CD4-positive, alpha-beta T cell (primary cell): ENCODE measurements at places on chromosomes 7 and 10. TPM values are rescaled to one million over a fixed set of nuclear protein-coding genes. Genes with fewer than 3 reads are reported as not detected.

GRCh38 chr7:87876869-87877234, 559 bp downstream of the DBF4 start:
- peak; percentile 7 for DNase-seq

RAPGEF5 gene
- total RNA-seq: not detected

SEPHS1 gene
- 17.9 TPM for total RNA-seq

- DNase-seq: no peak
Measured at GRCh38 chr7:99490878-99491277, 9.2 kb downstream of the ZNF394 start.

GRCh38 chr7:52352013-52352981, 683.1 kb upstream of the POM121L12 start:
- DNase-seq: no peak

DNA sequence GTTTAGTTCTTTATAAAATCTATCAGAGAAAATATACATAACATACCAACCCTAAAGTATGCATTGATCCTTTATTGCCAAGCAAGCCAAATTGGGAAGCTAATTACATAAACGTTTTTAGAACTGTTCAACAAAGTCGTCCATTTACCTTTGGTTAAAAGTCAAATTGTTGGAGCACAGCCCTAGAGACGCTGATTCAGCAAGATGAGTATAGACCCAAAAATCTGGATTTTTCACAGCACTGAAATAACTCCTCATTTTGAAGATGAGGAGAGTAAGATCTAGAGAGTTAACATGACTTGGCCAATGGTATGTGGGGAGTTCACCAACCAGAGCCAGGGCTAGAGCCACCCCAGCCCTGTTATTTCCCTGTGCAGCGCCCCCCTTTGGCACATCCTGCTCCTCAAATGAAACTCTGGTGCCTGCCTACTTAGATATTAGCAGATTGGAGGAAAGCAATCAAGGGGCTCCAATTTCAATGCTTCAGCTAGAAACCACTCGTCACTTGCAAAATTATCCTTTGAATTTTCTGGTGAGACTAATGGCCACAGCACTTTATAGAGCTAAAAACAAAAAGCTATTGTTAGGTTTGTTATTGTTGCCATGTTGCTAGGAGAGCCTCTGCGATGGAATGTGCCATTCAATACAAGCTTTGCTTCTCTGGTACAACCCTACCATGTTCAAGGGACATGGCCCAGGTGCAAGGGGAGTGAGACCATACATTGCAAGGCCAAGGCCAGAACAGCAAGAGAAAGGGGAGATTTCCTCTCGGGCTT, 132.6 kb upstream of the ZEB1 start:
- no peak for DNase-seq

CREM gene
- 65.7 TPM for total RNA-seq

GRCh38 chr7:28230261-28230660, 49.7 kb upstream of the JAZF1 start:
- no peak for DNase-seq

GRCh38 chr10:45581582-45582385, 90.8 kb downstream of the ZFAND4 start:
- no peak for DNase-seq

DNA sequence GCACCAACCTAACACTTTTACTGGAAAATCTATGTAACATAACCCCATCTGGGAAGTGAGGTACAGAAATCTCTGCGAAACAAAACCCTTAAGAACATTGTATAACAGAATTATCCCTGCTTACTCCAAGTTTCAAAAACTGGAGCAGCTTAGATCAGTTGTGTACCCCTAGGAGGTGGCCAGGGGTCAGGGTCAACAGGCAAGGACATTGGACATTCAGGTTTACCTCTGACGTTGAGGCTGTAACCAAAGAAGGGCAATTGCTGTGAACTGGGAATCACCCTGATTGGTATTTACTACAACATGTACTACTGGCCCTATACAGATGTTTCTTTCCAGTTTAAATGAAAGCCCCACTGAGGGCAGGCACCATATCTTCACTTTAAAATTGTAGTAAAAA, 13.1 kb downstream of the SFXN3 start:
- no peak for DNase-seq

DNA sequence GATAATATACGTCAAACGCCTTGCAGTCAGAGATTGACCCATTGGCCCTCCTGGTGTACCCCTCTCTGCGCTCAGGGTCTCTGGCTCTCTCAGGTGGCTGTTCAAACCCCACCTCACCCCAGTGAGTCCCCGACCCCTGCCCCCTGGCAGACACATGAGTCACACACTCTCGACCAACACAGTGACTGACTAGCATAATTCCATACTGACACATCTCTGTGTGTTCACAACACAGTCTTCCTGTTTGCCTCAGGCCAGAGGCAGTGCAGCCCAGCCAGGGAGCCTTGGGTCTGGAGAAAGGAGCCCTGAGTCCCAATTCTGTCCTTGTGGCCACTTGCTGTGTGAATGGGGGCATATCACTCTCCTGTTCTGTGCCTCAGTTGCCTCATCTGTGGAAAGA, 40.1 kb downstream of the PALD1 start:
- DNase-seq: no peak

- no peak for DNase-seq
Measured at GRCh38 chr10:54900584-54900983, 99.6 kb upstream of the PCDH15 start.

DNA sequence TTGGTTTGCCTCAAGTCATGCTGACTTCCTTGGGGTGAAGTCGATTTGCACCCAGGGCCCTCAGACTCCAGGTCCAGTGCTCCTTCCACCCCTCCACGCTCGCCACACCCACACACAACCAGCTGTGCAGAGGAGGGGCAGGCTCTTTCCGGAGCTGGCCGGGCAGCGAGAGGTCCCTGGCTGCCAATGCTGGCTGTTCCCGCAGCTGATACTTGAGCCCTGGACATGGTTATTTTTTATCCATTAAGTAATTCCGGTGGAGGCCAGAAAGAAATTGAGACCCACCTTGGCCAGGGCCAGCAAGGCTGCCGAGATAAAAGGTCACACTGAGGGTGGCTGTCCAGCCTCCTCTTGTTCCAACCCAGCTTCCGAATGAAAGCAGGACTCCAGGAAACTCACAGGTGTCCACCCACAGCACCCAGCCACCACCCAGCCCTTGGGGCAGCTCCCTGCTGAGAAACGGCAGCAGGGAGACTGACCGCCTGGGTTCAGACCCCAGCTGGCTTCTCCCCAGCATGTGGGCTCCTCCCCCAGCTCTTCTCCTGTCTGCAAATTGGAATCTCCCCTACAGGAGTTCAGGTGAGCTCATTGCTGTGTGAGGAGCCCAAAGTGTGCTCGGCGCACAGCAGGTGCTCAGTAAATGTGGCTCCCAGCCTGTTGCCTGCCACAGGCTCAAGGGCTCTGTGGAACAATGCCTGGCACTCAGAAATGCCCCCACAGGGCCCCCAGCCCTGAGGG, 77.8 kb downstream of the PDGFA start:
- DNase-seq: no peak

- no peak for DNase-seq
Measured at GRCh38 chr7:77800158-77800557, 1.6 kb downstream of the PHTF2 start.

DNA sequence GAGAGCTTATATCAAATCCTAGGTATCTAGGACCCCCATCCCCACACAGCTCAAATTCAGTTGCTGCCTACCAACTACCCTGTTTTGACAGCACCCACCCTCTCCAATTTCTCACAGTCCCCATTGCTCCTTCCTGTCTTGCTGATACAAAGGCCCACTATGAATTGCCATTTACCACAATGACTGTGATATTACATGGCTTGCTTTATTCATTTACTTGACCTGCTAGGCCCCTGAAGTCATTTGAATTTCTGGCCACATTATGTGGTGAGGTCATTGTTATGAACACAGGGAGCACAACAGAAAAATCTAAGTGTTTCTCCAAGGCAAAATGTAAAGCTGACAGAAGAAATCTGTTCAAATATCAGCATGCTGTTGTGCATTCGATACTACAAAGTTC, 101.4 kb downstream of the PPP1R17 start:
- DNase-seq: no peak

SFRP5 gene
- total RNA-seq: not detected

DNA sequence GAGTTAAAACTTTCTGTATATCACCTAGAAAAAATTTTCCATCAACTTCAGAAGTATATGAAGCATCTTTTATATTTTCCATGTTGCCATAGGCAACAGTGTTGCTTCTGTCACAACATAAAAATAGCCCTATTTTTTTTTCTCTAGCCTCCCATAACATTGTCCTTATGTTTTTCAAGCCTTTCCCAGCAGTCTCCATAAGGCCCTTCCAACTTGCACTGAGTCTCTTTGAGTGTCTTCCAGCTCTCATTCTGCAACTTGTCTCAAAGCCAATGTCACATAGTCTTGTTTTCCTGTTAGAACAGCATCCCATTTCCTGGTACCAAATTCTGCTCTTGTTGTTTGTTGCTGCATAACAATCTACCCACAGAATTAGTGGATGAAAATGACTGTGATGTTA, 1055.5 kb upstream of the GHITM start:
- no peak for DNase-seq

GRCh38 chr7:122485856-122486255, 181.3 kb upstream of the FEZF1 start:
- no peak for DNase-seq

CFAP69 gene
- not detected for total RNA-seq

TCF7L2 gene
- 4.2 TPM for total RNA-seq

GRCh38 chr7:79199266-79199665, 254.2 kb downstream of the MAGI2 start:
- no peak for DNase-seq

GRCh38 chr10:87053111-87053510, 33.0 kb downstream of the FAM25A start:
- DNase-seq: no peak

- DNase-seq: no peak
Measured at GRCh38 chr10:33146189-33147012, 188.1 kb downstream of the NRP1 start.

DNA sequence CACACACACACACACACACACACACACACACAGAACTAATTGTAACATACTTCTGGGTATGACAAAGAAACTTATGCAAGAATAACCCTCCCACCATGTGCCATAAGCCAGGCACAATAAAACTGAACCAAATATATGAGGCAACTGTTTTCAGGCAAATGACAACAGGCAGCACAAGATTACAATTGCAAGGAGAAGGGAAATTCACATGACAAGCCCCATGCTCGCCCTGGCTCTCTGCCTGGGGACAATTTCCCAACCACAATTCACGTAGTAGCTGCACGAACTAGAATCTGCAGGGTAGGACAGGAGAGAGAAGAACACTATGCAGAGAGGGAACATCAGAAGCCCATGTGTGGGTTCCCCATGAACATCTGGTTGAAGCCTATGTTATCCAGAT, 143.3 kb downstream of the CALN1 start:
- no peak for DNase-seq

DNA sequence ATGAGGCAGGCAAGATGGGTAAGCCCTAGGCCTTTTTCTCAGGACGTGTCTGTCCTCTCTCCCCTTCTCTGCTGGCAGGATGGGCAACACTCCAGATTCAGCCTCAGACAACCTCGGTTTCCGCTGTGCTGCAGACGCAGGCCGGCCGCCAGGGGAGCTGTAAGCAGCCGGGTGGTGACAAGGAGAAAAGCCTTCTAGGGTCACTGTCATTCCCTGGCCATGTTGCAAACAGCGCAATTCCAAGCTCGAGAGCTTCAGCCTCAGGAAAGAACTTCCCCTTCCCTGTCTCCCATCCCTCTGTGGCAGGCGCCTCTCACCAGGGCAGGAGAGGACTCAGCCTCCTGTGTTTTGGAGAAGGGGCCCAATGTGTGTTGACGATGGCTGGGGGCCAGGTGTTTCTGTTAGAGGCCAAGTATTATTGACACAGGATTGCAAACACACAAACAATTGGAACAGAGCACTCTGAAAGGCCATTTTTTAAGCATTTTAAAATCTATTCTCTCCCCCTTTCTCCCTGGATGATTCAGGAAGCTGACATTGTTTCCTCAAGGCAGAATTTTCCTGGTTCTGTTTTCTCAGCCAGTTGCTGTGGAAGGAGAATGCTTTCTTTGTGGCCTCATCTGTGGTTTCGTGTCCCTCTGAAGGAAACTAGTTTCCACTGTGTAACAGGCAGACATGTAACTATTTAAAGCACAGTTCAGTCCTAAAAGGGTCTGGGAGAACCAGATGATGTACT, 13.1 kb downstream of the PHKG1 start:
- DNase-seq: no peak

- no peak for DNase-seq
Measured at GRCh38 chr10:15378569-15378968, 7.5 kb upstream of the FAM171A1 start.

SVOPL gene
- not detected for total RNA-seq

DNA sequence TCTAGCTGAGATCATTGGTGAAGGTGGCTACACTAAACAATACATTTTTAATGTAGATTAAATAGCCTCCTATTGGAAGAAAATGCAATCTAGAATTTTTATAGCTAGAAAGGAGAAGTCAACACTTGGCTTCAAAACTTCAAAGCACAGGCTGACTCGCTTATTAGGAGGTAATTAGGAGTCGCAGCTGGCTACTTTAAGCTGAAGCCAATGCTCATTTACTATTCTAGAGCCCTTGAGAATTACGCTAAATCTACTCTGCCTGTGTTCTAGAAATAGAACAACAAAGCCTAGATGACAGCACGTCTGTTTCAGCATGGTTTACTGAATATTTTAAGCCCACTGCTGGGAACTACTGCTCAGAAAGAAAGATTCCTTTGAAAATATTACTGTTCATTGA, 101.6 kb upstream of the EEPD1 start:
- no peak for DNase-seq

DNA sequence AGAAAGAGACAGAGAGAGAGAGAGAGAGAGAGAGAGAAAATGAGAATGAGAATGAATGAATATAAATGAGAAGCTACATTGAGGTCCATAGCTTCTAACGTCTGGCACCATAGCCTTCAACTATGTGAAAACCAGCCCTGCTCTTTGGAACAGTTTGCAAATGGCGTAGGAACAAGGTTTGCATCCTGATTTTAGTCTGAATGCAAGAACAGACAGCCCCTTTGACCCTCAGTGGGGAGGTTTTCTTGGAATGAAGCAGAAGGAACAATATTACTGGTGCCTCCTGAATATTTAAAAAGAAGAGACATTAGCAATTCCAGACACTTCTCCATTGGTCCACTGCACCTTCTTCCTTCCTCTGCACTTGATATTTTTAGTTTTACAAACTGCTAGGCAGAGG, 23.0 kb downstream of the LHPP start:
- DNase-seq: no peak

VGF gene
- total RNA-seq: not detected

DNA sequence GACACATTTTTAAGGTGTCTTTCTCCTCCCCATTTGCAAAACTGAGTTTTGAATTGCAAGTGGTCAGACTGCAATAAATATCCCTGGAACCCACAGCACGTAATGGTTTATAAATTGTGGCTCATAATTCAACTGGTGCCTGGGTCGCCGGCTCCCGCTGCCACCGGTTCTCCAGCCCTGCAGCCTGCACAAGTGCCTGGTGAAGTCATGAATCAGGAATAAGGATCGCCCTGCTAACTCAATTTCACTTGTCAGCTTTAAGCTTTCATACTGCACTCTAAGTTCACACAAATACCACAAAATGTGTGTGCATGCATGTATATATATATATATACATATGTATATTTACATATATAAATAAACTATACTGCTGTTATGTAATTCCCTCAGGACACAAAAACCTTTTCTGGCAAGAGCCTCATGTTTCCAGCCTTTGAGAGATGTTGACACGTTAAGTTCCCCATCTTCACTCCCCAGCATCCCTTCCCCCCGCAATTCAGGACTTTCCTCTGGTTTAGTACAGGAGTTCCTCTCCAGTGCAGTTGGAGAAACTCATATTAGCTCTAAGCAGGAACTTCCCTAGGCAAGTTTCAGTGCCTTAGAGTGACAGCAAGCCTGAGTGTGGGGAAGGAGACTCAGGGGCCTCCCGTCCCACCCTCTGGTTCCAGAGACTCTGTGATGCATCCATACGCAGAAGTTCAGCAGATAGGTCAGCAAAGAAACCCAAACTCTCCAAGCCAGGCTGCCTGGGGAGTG, 129.2 kb upstream of the UNC5B start:
- no peak for DNase-seq
